Substantia nigra (tissue), 51 donors: ENCODE measurements at places on chromosomes 12 and 14.

- no peak for DNase-seq
Measured at GRCh38 chr14:91281346-91281745, 36.8 kb upstream of the GPR68 start.

DNA sequence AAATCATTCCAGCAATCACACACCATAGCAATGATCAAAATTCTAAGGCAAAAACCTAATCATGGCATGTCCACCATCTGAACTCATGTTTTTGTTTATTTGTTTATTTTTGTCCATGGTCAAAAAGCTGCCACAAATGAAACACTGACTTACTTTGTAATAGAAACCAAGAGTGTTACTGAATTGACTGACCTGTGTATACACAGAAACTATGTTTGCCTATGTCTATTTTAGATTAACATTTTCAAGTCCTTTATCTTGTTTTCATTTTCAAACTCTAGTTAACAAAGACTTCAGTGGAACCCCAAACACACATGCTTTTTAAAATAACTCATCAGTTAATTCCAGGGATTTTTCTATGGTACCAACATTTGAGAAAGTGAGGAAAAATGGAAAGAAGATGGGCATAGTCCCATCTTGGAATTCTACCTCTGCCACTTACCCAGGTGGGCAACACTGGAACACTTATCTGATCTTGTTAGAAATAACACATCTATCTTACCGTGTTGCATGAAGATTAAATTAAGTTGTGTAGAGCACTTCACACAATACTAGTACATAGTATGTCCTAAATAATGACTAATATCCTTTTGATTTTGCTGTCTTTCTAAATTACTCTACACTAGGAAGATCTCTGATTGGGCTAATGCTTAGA, 6.4 kb downstream of the LUM start:
- no peak for DNase-seq

GRCh38 chr12:80156306-80156705, 57.0 kb downstream of the OTOGL start:
- DNase-seq = no peak

DNA sequence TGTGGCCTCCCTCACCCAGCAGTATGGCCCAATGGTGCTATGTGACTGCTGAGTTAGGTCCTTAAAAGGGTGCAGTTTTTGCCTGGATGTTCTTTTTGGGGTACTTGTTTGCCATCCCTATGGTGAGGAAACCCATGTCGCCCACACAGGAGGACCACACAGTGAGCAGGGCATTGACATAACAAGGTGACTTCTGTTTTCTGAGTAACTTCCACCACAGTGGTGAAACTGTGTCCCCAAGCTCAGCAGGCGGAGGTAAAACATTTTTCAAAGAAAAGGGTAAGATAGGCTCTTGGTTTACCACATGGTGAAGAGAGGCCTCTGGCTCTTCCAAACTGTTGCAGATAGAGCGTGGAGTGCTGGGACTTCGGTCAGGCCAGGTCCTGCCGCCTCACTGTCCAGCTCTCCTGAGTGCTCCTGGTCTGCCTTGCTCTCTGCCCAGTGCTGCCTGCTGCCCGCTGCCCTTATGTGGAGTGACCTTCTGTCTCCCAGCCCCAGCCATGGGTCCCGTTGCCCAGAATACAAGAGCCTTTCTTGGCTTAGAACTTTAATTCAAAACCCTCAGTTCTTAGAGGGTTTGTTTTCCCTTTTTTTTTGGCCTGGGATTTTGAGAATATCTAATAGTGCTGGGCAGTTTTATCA, 54.0 kb downstream of the TRAF3 start:
- no peak for DNase-seq
